A549 treated with ZK216348 at 1 μM for 4 hours (cell line): ENCODE measurements at places on chromosomes 12 and 14. TPM values are rescaled to one million over a fixed set of nuclear protein-coding genes. Genes with fewer than 3 reads are reported as not detected.

CHST11 gene
- total RNA-seq, result 10.7 to 28.1 TPM (median 25.9 TPM) in 5 replicates

ACVRL1 gene
- total RNA-seq, result 0.05 TPM in 1 of 5 replicates, not detected in the others

MAP1LC3B2 gene
- total RNA-seq, result 0.91 to 1.7 TPM (median 1.1 TPM) in 5 replicates

PRIMA1 gene
- total RNA-seq, result 0.13 to 0.43 TPM (median 0.39 TPM) in 5 replicates

RASSF8 gene
- total RNA-seq, result 7.2 to 12.6 TPM (median 9.7 TPM) in 5 replicates

KRT74 gene
- total RNA-seq, result not detected in 5 replicates

ANG gene
- total RNA-seq, result 7.8 to 11.1 TPM (median 10.5 TPM) in 5 replicates

CRIP1 gene
- total RNA-seq, result 1,412 to 1,892 TPM (median 1,789 TPM) in 5 replicates

SPATA7 gene
- 2.9 to 6.3 TPM (median 3.8 TPM) in 5 replicates for total RNA-seq

PLEKHG3 gene
- total RNA-seq, result 19.8 to 37.8 TPM (median 31.5 TPM) in 5 replicates

POU6F1 gene
- 1.0 to 3.9 TPM (median 1.6 TPM) in 5 replicates for total RNA-seq

HIP1R gene
- total RNA-seq, result 10.2 to 19.9 TPM (median 17.4 TPM) in 5 replicates

SSTR1 gene
- not detected in 5 replicates for total RNA-seq

ZNF839 gene
- 5.8 to 7.2 TPM (median 6.6 TPM) in 5 replicates for total RNA-seq

SLC7A7 gene
- 16.5 to 21.7 TPM (median 19.0 TPM) in 5 replicates for total RNA-seq

EXOC3L4 gene
- 1.0 to 1.8 TPM (median 1.7 TPM) in 5 replicates for total RNA-seq

PSMC1 gene
- total RNA-seq, result 216 to 419 TPM (median 238 TPM) in 5 replicates

PLEKHG7 gene
- total RNA-seq, result not detected in 5 replicates

COCH gene
- 21.0 to 34.9 TPM (median 24.5 TPM) in 5 replicates for total RNA-seq

TGFB3 gene
- total RNA-seq, result 0.59 to 1.3 TPM (median 0.80 TPM) in 5 replicates

KRT2 gene
- not detected in 5 replicates for total RNA-seq

ANO4 gene
- total RNA-seq, result 0.07 to 0.55 TPM (median 0.14 TPM) in 4 of 5 replicates, not detected in the other

ANKRD33 gene
- total RNA-seq, result not detected in 5 replicates

SMCO2 gene
- 0.18 to 0.36 TPM in 2 of 5 replicates, not detected in the others for total RNA-seq

CLEC4C gene
- not detected in 5 replicates for total RNA-seq

ASPG gene
- total RNA-seq, result 0.20 TPM in 1 of 5 replicates, not detected in the others

WNT1 gene
- 0.13 to 0.20 TPM in 2 of 5 replicates, not detected in the others for total RNA-seq

MYH6 gene
- total RNA-seq, result 0.02 TPM in 1 of 5 replicates, not detected in the others

LRRC74A gene
- not detected in 5 replicates for total RNA-seq

CFAP73 gene
- 0.20 TPM in 1 of 5 replicates, not detected in the others for total RNA-seq

EFS gene
- not detected in 5 replicates for total RNA-seq

DPF3 gene
- total RNA-seq, result 0.07 to 0.22 TPM (median 0.17 TPM) in 4 of 5 replicates, not detected in the other

KLRC2 gene
- 0.85 to 2.1 TPM (median 1.4 TPM) in 5 replicates for total RNA-seq

PACS2 gene
- total RNA-seq, result 13.2 to 32.2 TPM (median 27.2 TPM) in 5 replicates

MGP gene
- 0.45 TPM in 1 of 5 replicates, not detected in the others for total RNA-seq

SPIC gene
- total RNA-seq, result not detected in 5 replicates

C14orf132 gene
- total RNA-seq, result 2.9 to 6.1 TPM (median 5.3 TPM) in 5 replicates

WBP11 gene
- 45.5 to 70.9 TPM (median 48.0 TPM) in 5 replicates for total RNA-seq

GARIN6 gene
- total RNA-seq, result not detected in 5 replicates

IGF1 gene
- not detected in 5 replicates for total RNA-seq

BCL2L14 gene
- not detected in 5 replicates for total RNA-seq

TBX5 gene
- total RNA-seq, result not detected in 5 replicates

SIX4 gene
- 1.7 to 3.8 TPM (median 3.1 TPM) in 5 replicates for total RNA-seq

CYP27B1 gene
- 0.86 to 4.5 TPM (median 2.7 TPM) in 5 replicates for total RNA-seq
